Globus pallidus (tissue), 1 donor: ENCODE measurements at places on chromosomes 1 and 21.
A peak's percentile ranks its signal among the peaks of the same experiment; 100 is the strongest.

DNA sequence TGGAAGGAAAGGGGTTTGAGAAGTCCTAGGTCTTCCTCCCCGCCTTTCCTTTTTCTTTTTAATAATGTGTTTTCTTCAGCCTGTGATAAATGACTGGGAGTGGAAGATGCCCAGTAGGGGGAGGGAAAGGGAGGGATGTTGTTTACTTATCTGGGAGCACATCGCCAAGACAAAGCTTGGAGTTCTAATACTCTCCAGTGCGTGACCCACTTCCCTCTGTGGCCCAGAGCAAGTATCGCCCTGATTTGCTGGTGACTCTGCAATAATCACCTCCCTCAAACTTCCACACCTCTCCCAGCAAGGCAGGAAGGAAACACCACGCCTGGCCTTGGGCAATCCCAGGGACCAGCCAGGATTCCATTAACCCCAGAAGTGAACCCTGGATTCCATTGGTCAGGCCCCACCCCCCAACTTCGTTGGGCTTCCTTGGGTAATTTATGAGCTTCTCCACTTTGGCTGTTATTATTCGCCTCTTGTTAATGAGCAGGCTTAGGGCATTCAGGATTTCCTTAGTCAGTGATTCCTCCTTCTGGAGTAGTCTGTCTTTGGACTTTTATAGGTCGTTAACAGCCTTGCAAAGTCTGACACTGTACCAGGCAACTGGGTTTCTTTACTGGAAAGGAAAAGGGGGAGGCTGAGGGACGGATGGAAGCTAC, 24.3 kb upstream of the GRHL3 start:
- DNase-seq, result no peak

DNA sequence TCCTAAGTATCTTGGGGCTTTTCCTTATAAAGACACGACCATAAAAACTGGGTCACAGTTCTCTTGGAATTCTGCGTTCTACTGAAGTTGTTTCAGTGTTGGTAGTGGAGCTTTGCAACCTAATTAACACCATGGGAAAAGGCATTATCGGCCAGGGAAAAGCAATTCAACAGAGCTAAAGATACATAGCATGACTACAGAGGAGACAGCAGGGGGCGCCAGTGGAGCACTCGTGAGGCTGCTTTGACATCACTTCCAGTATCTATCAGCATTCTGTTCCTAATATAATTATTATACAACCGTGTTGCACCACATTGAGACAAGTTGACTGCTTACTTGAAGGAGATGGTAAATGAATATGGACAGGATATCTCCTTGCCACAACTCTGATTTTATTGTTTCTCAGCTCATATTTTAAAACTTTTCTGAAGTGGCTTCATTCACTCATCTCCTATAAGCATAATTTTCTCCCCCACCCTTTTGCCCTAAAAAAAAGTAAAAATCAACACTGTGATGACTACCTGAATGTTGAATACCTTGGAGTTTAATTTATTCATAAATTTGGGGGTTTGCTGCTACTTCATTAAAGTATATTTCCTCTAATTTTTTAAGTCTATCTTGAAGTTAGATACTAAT, 39.4 kb downstream of the ZP4 start:
- DNase-seq, result peak; percentile 41

DNA sequence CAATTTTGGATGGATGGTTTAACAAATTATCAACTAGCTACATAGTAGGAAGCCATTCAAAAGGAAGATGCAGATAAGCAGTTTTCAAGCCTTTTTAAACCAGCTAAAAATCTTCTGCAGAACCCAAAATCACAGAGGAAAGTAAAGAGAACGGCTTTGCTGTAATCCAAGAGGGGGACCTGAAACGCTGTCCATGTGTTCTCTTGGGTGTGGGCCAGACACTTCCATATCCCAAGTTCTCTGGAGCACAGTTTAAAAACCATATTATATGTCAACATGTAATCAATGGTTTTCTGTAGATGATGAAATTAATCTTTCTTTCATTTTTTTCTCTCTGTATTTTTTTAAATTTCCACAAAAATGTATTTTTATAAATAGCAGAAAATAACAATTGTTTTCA, 90.5 kb downstream of the SELENOF start:
- DNase-seq, result no peak

GRCh38 chr1:98053471-98054366, 132.9 kb upstream of the DPYD start:
- peak; percentile 66 for DNase-seq

DNA sequence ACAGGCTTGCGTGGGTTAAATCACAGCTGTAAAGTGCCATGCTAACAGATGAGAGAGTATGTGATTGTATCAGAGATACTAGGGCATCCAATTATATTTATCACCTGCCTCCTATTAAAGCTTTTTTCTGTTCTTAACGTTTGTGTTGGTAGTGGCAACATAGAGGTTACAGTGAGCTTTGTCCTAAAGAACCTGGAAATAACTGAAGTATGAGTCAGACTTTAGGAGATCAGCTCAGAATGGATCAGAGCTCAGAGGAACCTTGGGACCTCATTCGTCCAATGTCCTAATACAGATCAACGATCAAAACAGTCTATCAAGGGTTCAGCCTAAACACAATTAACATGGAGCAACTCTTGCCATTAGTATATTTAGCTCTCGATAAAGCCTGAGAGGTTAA, 81.0 kb downstream of the RGS7 start:
- no peak for DNase-seq

DNA sequence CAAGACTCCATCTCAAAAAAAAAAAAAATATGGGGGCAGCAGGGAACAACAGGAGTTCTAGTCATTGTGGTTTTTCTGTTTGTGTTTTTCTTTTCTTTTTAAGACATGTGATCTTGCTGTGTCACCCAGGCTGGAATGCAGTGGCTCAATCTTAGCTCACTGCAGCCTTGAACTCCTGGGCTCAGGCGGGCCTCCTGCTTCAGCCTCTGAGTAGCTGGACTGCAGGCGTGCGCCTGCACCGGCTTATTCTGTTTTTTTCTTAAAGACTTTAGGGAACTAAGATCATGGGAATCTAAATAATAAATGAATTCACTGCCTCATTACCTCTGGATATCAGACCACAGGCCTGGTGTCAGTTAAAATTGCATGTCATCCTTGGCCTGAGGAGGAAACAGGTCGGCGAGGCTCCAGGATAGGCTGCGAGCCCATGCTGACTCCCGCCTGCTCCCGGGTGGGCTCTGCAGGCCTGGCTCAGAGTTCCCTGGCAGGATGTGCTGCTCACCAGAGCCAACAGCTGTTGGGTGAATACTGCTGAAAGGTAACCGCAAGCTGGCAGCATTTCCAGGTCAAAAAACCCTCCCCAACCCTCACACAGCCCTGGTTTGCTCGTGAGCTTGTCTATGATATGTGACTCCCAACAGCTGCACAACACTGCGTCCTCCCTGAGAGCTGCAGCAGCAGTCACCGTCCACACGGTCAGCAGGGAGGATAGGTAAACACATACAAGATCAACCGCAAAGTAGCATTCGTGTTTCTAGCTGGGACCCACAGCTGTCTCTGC, 58.1 kb downstream of the SCCPDH start:
- no peak for DNase-seq
